ENCODE measurements at places on chromosomes 4 and X.

- no peak for DNase-seq
Measured at GRCh38 chr4:112287258-112287989, 1.7 kb upstream of the TIFA start.

GRCh38 chrX:102930990-102931756 lies 5.9 kb upstream of the RAB40AL start:
- DNase-seq = no peak

GRCh38 chrX:136538811-136539210 lies 6.8 kb downstream of the VGLL1 start:
- no peak for DNase-seq

DNA sequence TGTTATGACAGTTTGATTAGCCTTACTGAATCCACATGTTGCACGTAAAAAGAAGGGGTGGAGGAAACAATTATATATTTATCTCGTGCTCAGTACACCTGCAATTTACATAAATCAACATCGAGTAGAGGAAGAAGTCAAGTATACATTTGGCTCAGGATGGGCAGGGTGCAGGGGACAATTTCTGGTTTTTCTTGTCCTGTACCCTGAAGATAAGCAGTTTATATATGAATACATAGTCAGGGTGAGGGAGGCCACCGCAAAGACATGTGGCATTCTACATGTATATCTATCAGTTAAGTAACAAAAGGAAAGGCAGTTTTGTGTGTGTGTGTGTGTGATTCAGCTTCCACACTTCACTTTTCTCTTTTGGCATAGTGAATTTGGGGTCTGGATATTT lies 11.1 kb upstream of the EREG start:
- no peak for DNase-seq

DNA sequence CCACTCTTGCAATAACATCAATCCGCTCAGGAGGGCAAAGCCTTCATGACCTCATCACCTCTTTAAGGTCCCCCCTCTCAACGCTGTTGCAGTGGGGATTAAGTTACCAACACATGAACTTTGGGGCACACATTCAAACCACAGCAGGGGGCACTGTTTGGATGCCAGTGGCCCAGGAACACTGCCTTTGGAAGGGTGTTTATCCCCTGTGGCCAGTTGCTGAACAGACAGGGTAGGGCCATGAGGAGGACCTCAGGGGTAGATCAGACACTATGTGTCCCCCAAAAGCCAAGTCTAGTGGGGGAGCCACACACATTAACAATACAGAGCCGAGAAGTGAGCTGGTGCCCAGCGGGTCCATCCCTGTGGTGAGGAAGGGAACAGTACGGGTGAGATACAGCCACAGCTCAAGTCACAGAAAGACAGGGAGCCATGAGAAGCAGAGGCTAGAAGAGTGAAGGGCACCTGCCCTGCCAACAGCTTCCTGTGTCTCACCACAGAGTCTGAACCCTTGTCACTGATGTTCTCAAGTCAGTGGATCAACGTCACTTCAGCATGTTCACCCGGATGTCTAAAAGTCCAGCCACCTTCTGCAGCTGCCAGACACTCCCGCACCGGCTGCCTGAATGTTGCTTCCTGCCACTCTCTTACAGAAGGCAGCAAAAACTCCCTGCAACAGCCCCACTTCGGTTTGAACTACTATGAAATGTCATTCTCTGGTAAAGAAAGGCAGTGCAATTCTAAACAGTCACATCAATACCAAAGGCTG lies 19.9 kb upstream of the MXD4 start:
- DNase-seq = no peak

- DNase-seq = no peak
Measured at GRCh38 chrX:71612256-71612655, 6.1 kb downstream of the CXCR3 start.

- DNase-seq = no peak
Measured at GRCh38 chrX:79065696-79066095, 78.8 kb upstream of the GPR174 start.

- DNase-seq = no peak
Measured at GRCh38 chr4:169952236-169953002, 73.8 kb downstream of the MFAP3L start.

- no peak for DNase-seq
Measured at GRCh38 chrX:45806410-45807121, 605.9 kb upstream of the DIPK2B start.

DNA sequence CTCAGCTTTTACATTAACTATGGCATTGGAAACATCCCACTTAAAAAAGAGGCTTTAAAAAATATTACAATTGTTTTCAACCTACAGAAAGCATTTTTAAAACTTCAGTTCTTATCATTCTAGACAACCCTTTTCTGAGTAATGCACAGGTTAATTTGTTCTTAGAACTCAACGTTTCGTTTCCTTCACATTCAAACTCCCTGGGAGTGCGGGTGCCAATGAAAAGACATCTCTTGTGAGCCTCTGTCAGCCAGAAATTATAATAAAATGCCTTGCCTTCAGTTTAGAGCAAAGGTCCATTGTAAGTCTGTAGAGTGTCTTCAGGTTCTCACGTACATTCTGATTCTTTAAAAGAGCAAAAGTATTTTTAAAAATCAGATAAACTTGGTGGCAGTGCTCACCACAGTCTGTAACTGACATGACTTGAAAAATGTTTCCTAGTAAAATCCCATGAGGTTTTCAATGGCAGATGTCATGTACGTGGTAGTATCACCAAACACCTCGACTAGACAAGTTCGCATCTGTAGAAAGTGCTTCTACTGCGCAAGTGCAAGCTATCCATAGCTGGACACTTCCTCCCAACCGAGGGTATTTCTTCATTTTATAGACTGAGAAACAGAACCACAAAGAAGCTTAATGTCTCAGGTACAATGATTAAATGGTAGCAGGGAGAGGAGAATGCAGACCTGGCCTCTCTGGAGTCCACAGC lies 65.8 kb downstream of the HAUS3 start:
- DNase-seq = no peak

GRCh38 chr4:167930166-167930565 lies 162.2 kb upstream of the ANXA10 start:
- DNase-seq = no peak

- no peak for DNase-seq
Measured at GRCh38 chrX:45142185-45142584, 58.5 kb downstream of the DIPK2B start.

GRCh38 chrX:47539860-47540259 lies 21.1 kb upstream of the ARAF start:
- no peak for DNase-seq

DNA sequence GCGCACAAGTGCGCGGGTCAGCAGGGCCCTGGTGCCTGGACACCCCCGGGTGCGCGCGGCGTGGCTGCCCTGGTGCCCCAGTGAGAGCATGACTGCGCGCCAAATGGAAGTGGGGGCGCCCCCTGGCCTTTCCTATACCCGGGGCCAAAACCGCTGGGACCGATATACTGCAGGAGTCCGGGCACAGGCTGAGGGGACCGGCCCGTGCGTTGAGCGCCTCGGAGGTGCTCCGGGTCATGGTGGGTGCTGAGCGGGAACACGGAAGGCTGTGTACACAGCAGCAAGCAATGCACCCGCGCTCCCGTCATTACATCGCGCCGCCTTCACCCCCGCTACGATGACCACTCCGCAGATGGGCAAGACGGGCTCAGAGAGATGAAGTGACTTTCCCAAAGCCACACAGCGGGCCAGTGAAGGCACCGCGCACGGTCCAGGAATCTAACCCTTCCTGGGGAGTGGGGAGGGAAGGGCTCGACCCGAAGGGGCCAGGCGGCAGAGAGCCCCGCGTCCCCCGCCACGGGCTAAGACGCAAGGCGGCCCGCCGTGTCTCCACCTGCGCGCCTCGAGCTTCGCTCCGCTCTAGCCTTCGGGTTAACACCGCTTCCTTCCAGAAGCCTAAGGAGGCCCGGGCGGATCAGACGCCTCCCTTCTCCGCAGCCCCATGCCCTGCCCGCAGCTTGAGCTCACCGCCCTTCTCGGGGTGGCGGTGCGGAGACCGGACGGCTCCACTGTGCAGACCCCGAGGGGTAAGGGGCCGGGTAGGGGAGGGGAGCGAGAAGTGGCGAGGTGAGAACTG lies 11.3 kb downstream of the HMX1 start:
- DNase-seq = no peak
